ENCODE measurements at places on chromosomes 4 and X. TPM values are rescaled to one million over a fixed set of nuclear protein-coding genes. Genes with fewer than 3 reads are reported as not detected.

Gene TMSB15B
- 4.2 TPM for total RNA-seq

Gene GJB1
- total RNA-seq: 0.23 TPM

Gene SLC26A1
- total RNA-seq: not detected

DNA sequence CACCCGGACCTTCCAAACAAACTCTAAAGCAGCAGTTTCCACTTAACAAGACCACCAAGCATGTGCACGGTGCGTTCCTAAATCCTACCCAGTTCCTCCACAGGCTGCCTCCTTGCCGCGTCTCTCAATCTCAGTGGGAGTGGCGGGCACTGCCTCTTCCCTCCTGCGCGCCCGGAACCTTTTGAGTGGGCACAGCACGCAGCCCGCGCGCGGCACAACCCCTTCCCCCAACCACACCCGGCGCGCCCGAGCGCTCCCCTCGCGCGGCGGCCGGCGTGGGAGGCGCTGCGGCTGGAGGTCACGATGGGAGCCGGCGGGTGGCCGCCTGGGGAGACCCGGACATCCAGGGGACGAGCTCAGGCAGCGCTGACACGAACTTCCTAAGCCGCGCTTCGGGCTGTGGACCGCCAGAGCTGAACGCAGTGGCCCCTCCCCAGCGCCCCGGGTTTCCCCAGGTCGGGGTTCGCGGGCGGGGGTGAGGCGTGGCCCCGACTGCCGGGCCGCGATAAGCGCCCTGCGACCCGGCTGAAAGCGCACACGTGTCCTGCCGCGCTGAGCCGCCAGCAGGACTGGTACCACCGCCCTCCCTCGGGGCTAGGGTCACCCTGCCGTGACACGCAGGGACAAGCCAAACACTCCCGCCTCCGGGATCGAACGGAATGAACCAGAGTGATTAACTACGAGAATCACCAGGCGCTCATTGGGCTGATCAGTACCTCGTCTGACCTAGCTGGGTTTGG is at the start of gene ABCG2:
ABCG2 (minus strand) TSS at position 151 of the 740 bp plus-strand sequence. CDS start 18,644 bp downstream, outside the sequence.
- no peak within 1 kb of the TSS for H3K27ac ChIP-seq
- H3K27me3 ChIP-seq: peaks cover 9% of the 10 kb centered on the region
- H3K36me3 ChIP-seq: no peaks in the 10 kb centered on the region
- H3K4me1 ChIP-seq: peaks cover 11% of the 10 kb centered on the region

GRCh38 chr4:78742300-78742699 is 33.9 kb upstream of the BMP2K start:
- DNase-seq: no peak
- no peak overlapping the region for H3K4me3 ChIP-seq
- no peak overlapping the region for H3K27ac ChIP-seq
- H3K27me3 ChIP-seq: peaks cover 2% of the 10 kb centered on the region

GRCh38 chr4:127049526-127049925 is 583.2 kb upstream of the INTU start:
- H3K4me1 ChIP-seq: no peaks in the 10 kb centered on the region
- no peaks in the 10 kb centered on the region for H3K36me3 ChIP-seq
- H3K4me3 ChIP-seq: no peak overlapping the region

DNA sequence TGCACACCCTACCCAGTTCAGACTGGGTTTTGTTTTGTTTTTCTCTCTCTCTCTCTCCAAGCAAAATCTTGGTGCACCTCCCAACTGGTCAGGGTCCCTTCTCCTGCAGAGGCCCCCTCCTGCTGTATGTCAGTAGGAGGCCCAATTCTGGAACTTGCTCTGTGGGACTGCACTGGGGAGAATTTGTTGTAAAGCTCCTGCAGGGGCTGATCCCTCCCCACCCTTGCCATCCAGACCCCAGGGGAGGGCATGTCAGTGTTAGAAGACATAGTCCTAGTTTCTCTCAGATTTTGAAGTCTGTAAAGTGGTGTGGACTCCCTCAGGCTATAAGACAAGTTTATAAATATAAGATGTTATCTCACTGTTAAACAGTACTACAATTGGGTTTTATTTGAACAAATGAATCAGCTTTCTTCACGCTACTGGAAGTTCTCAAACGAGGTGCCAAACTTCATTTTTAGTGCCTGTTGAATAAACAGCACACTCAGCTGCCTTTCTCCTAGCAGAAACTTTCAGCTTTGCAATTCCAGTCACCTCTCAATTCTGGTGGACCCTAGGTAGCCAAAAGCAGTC is 88.6 kb upstream of the FRMPD3 start:
- no peak overlapping the region for H3K4me3 ChIP-seq
- H3K4me1 ChIP-seq: no peaks in the 10 kb centered on the region
- H3K36me3 ChIP-seq: no peaks in the 10 kb centered on the region
- H3K27me3 ChIP-seq: peaks cover 5% of the 10 kb centered on the region

All from T-cell (primary cell).